ENCODE measurements at places on chromosomes 11 and 22.

- DNase-seq, result peak; percentile 63
Measured at GRCh38 chr11:105719073-105719822, 109.4 kb downstream of the GRIA4 start.

GRCh38 chr11:75576499-75576918 is 14.5 kb downstream of the SERPINH1 start:
- no peak for DNase-seq

- DNase-seq, result peak; percentile 98
Measured at GRCh38 chr11:86192519-86193257, 51.9 kb upstream of the EED start.

DNA sequence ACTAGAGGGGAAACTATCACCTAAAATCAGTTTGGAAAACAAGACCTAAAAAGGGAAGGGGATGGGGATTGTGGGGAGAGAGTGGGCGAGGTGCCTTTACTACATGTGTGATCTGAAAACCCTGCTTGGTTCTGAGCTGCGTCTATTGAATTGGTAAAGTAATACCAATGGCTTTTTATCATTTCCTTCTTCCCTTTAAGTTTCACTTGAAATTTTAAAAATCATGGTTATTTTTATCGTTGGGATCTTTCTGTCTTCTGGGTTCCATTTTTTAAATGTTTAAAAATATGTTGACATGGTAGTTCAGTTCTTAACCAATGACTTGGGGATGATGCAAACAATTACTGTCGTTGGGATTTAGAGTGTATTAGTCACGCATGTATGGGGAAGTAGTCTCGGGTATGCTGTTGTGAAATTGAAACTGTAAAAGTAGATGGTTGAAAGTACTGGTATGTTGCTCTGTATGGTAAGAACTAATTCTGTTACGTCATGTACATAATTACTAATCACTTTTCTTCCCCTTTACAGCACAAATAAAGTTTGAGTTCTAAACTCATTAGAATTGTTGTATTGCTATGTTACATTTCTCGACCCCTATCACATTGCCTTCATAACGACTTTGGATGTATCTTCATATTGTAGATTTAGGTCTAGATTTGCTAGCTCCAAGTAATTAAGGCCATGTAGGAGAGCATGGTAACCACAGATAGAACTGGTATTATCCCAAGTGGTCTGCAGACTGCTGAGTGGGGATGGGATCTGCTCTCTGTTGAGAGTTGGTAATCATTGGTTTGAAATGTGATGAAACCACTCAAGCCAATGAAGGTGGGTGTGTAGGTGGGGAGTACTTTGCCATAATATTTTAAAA is 3.6 kb downstream of the NEAT1 start:
- no peak for DNase-seq

DNA sequence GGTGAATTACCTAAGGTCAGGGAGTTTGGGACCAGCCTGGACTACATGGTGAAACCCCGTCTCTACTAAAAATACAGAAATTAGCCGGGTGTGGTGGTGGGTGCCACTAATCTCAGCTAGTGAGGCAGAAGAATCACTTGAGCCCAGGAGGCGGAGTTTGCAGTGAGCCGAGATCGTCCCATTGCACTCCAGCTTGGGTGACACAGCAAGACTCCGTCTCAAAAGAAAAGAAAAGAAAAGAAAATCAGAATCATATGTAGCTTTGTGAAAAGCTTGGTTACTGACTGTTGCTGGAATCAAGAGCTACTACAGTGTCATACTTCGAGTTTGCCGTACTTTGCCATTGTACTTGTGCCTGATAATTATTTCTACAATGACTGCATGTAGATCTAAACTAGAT is 4.2 kb upstream of the TMEM135 start:
- DNase-seq, result no peak

Data from NCI-H1417 treated with DMSO at 0.1 percent for 48 hours (cell line).